ENCODE measurements at places on chromosomes 4 and X.

DNA sequence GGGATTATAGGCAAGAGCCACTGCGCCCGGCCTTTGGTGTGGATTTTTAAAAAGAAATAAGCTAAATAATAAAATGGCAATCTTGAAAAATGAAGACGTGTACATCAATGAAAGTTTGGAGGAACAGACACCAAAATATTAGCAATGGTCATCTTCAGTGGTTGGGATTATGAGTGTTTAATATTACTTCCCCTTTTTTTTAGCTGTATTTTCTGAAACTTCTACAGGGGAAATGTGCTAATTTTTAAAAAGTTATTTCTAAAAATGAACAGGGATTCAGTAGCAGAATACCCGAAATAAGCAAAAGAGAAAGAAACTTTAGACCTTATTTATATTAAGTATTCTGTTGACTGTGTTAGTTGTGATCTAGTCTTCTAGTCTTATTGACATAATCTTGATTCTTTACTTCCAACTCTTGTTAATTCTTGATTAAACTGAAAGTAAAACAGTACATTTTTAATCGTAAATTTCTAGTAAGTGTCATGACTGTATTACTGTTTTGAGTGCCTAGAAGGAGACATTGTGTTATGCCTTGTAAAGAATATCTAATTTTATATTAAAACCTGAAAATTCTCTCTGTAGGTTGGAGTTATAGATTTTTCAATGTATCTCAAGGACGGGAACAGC, 51.3 kb downstream of the RUFY3 start:
- DNase-seq, result no peak

GRCh38 chrX:55389376-55389775, 62.6 kb upstream of the MAGEH1 start:
- no peak for DNase-seq

DNA sequence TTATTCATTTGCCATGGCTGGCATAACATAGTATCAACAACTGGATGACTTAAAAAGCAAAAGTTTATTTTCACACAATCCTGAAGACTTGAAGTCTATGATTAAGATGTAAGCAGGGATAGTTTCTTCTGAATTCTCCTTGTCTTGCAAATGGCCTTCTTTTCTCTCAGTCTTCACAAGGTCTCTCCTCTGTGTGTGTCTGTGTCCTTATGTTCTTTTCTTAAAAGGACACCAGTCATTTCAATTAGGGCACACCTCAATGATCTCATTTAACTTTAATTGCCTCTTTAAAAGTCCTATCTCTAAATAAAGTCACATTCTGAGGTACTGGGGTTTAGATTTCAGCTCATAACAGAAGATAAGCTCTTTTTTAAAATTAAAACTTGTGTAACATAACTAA, 399.7 kb downstream of the PABPC4L start:
- peak; percentile 6 for DNase-seq

GRCh38 chr4:98527534-98528269, 130.7 kb downstream of the TSPAN5 start:
- DNase-seq, result no peak

- DNase-seq, result no peak
Measured at GRCh38 chr4:184833046-184833838, 7.5 kb upstream of the ACSL1 start.

DNA sequence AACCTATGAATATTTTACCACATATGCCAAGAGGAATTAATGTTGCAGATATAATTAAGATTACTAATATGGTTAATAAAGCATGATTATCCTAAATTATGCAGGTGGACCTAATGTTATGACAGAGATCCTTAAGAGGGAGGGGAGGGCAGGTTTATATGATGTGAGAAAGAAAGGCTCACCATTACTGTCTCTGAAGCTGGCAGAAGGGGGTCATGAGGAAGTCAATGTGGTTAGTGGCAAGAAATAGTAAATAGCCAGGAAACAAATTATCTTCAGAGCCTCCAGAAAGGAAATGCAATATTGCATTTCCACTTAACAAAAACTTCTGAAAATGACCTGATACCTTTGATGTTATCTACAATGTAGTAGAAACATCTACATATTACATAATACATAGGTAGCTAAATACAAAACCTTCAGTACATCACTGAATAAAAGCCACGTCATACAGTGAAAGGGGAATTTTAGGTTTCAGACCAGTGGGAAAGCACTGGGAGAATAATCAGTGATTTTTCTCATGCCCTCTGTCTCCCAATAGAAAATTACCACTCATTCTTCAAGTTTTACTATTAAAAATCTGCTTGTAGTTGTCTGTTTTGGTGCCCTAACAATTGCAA, 609.2 kb downstream of the SPOCK3 start:
- no peak for DNase-seq

DNA sequence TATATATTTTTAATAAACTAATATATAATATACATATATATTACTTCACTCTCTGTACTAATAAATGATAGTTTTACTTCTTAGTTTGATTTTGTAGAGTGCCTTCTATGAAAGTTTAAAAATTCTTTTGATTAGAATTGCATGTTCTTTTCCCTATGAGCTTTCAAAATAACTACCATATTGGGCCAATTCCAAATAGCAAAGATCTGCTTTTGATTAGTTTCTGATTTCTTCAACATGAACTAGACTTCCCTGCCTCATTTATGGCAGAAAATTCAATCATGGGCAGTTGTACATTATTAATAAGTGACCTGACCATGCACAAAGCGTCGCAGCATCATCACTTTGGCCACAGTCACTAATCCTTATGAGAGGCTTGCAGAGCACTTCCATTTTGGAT, 48.9 kb upstream of the TEX13A start:
- no peak for DNase-seq

DNA sequence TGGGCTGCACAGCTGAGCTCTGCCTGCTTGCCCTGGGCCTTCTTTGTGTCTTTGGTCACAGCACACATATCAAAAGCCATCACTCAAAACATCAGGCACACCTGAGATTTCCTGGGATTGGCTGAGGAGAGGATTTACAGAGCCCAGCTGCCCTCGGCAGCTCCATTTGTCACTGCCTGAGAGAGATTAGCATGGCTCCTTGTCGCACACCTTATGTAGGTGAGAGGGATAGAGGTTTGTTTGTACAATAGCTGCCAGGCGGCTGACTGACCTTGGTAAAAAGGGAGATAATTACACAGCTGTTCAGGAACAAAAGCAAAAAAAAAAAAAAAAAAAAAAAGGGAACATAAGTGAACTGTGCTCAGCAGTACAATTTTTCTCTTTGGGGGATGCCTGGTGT, 63.2 kb downstream of the MGST2 start:
- no peak for DNase-seq

DNA sequence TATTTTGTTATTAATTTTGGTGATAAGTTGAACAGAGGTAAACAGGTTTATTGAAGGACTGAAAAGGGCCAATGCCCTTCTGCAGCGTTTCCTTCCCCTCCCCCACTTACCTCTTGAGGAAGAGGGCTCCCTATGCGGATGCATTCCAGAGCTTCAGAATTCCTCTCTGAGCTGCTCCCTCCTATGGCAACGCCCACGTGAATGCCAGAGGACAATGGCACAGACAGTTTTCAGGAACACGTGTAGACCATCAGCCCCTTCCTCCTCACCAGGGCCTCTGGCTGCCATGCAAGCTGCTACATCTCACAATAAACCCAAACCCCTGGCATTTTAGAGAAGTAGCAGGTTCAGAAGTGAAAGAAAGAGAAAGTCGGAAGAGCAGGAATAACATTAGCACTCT, 127.9 kb downstream of the CHRDL1 start:
- no peak for DNase-seq

GRCh38 chr4:48954314-48954713, 31.8 kb upstream of the CWH43 start:
- no peak for DNase-seq

DNA sequence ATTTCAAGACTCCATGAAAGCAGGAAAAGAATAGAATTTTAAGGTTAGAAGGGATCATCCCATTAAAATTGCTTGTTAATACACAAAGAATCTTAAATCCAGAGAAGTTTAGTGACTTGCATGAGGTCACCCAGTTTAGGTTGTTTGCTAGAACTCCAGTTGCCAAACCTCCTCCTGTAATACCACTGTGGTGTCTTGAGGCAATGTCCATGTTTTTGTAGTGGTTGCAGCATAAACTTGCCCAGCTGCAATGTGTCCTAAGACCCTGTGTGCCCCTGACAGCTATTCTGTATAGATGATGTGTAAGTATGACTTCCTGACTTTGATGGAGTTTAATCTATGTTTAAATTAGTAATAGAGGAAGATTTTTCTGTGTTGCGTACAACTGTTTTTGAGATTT, 6.3 kb downstream of the SFRP2 start:
- no peak for DNase-seq

DNA sequence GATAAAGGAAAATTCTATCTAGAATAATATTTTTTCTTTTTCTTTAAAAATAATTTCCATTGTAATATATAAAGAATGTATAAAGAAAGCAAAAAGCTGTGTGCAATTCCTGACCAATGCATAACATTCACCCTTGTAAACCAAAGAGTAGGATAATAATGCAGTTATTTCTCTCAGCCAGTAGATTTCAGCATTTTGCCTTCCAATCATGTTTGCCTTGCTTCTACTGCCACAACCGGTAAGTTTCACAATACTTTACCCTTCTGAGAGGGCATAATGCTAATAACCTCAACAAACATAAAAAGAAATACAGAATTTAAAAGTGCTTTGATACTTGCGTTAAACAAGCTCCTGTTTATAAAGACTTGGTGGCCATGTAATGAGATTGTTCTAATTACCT, 59.9 kb downstream of the CHIC2 start:
- DNase-seq, result no peak

DNA sequence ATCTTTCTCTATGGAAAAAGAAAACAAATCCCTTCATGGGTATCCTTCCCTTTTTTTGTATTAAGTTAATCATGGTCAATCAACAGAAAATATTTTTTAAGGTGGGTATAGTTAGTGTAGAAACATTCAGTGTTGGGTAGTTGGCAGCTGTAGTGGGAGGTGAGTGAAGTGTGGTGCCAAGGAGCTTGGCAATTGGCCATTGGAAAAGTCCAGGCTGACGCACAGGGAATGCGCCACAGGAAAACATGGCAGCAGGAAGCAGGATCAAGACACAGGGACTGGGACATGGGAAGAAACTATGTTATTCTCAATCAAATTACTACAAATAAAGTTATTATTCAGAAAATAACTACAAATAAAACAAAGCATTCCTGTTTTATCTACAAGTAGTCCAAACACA, 20.0 kb downstream of the PALLD start:
- DNase-seq, result no peak

DNA sequence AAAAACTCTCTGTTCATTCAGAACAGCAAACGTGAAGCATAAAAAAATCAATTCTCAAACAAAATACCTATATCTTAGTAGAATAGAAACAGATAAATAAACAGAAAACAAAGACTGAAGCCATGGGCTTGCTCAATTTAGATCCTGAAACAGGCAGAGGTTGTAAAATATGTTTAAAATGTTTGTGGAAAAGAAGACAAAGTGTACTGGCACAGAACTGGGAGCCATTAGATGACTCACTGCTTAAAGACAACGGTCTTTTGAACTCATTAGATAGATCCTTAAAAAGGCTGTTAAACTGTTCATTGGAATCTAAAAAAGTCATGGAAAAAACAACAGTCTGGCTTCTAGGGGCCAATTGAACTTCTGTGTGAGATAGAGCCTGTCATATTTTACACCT, 247.0 kb upstream of the NDST4 start:
- DNase-seq, result peak; percentile 5

DNA sequence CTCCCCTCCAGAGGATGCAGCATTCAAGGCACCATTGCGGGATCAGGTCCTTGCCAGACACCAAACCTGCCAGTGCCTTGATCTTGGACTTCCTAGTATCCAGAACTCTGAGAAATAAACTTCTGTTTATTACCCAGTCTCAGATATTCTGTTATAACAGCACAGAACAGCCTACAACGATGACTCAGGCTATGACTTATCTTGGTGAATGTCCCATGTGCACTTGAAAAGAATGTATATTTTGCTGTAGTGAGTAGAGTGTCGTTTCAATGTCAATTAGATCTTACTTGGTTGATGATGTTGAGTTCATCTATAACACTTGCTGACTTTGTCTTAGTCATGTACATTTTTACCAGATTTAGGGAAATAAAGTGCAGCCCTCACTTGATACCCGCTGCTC, 34.5 kb upstream of the PGRMC1 start:
- DNase-seq, result no peak

DNA sequence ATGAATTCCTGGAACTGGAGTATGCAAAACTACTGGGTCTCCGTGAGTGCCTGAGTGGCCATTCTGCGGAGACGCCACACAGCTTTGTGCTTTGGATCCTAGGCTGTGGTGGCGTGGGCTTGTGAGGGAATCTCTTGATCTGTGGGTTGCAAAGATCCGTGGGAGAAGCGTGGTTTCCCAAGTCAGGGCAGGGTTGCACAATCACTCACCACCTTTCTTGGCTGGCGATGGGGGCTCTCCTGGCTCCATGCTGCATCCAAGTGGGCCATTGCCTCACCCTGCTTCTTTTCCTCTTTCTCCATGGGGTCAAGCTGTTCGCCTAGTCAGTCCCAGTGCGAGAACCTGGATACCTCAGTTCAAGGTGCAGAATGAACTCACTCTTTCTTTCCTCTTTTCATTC, 62.5 kb downstream of the SLAIN2 start:
- DNase-seq, result peak; percentile 11

DNA sequence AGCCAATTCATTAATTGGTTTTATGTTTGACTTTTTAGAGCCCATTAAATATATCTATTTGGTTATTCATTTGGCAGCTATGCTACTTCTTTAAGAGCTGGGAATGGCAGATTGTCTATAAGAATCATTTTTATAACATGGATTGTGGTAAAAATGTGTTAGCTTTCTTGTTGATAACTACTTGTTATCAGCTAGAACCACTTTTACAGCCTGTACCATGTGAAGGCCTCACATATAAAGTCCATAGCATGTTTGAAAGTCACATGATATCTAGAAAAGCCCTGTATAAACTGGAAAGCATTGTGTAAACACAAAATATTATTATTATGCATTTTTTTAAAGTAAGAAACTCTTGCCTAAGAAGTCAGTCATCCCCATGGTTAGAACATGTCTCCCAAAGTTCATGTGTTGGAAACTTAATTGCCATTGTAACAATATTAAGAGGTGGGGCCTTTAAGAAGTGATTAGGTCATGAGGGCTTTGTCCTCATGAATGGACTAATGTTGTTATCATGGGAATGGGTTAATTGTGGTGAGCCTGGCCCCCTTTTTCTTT, 110.9 kb upstream of the BMP2K start:
- DNase-seq, result no peak

GRCh38 chrX:1720836-1721235, 106.0 kb downstream of the ASMT start:
- no peak for DNase-seq
